Ascending aorta (tissue), 2 donors: ENCODE measurements at places on chromosomes 11 and 22.

DNA sequence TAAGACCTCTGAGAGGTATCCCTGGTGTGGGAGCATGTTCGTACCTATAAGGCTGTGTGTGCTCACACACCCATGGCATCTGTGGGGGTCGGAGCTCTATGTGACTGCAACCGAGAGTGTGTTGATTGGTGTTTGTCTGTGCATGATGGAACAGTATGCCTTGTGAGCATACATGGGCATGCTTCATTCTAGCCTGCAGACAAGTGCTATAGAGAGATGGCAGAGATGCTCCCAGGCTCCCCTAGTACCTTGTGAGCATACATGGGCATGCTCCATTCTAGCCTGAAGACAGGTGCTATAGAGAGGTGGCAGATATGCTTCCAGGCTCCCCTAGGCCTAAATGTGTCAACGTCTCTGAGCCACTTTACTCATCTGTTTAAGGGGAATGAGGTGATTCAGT, 447.5 kb downstream of the INSC start:
- no peak for DNase-seq

DNA sequence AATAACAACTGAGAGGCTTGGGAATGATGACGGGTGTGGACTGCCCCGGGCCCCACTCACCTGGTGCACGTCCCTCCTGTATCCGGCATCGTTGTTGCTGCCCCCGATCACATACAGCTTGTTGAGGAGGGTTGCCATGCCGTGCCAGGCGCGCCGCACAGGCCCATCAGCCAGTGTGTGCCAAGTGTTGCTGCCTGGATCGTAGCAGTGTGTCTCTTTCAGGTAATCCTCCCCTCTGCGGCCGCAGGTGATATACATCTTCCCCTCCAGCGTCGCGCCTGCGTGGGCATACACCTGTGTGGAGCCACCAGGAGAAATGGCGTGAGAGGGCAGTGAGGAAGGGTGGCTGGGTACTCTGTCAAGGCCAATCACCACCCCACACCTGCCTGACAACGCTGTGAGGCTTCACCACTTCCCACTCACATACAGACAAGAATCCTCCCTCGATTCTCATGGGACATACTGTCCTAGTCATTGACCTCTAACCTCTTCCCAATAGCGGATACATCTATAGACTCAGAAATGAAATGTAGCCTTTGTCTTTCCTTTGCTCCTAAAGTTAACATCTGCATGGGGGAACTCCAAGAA, 8.9 kb upstream of the SCARF2 start:
- DNase-seq: no peak

DNA sequence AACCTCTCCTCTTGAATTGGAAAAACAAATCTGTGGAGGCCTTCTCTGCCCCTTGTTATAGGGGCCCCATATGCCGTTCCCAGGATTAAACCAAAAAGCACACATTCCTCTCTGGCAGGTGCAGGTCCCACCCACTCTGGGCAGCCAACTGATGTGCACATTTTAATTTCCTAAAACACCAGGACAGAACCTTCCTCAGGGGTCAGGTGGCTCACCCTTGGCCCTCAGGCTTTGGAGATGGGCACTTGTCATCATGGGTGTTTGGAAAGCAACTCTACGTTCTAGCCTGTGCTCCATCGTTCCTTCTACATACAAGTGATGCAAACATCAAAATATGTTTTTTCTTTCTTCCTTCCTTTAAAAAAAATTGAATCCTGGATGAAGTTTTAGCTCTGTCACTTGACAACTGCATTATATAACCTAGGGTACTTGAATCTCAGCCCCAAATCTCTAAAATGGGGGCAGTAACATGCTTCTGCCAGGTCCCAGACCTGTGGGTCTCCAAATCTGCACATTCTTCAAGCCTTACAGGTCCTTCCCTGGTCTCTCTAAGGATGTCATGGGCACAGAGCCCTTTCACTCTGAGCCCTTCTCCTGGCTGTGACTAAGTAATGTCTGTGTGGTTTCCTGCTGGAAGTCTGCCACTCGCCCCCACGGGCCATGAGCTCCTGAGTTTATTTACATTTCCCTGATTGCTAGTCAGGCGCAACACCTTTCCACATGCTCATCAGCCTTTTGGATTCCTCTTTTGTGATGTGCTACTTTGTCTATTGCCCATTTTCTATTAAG, 43.8 kb downstream of the KCNQ1OT1 start:
- DNase-seq: no peak

GRCh38 chr11:18987454-18988231, 48.4 kb upstream of the MRGPRX1 start:
- no peak for DNase-seq

DNA sequence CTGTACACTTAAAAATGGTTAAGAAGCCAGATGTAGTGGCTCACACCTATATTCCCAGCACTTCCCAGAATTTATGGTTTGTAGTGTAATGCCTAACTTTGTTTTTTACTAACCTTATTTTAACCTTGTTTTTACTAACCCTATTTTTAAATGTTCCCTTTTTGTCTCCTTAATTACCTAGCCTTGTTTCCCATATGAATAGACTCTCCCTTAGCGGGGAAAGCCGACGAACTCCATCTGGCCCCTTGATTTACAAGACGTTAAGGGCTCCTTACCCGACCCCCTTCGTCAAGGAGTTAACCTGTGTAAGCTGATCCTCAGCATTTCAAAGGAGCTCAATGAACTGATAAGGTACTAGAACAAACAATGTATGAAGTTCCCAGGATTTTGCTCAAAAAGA, 17.1 kb downstream of the APOBEC3H start:
- DNase-seq: no peak

DNA sequence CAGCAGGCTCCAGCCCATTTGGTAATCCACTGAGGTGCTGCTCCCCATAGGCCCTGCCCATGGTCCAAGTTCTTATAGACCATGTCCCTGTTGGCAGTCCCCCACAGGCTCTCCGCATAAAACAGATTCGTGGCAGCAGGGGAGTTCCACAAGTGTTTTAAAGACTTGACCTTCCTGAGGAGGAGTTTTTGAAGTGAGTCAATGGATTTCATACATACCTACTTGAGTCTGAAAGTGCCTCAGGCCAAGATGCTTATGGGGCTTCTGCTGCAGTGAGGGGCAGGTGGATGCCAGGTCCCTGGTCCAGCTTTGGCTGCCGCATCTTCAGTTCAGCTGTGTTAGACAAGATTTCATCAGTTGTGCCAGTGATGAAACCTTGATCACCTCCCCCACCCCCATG, 43.3 kb downstream of the CABIN1 start:
- no peak for DNase-seq

- DNase-seq: no peak
Observed at GRCh38 chr11:43521471-43521870, 159.1 kb upstream of the HSD17B12 start.

GRCh38 chr11:110092515-110093406, at the start of gene ZC3H12C:
ZC3H12C (plus strand) TSS chr11:110093392; CDS start chr11:110093412, 20 bp downstream.
- DNase-seq: peak; percentile 91

DNA sequence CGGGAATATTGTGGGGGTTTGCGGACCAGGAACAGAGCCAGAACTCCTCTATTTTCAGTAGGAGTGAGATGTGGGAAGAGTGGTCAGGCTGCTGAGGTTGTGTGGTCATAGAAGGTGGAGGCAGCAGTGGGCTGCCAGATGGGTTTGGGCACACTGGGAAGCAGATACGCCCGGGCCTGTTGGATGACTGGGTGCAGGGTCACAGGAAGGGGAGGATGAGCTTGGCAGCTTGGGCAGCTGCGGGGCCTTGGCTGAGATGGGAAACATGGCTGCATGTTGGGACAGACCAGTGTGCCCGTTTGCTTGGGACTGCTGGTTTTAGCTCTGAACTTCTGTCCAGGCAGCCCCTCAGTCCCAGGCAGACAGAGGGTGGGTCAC, 11.4 kb downstream of the SHANK3 start:
- peak; percentile 44 for DNase-seq

DNA sequence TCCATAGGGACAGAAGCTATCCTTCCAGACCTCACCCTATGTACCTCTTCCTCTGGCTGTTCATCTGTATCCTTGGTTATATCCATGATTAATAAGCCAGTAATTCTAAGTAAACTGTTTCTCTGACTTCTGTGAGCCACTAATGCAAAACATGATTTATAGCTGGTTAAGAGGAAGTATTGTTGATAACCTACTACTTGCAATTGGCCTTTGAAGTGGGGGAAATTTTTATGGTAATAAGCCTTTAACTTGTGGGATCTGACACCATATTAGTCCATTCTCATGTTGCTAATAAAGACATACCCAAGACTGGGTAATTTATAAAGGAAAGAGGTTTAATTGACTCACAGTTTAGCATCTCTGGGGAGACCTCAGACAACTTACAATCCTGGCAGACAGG, 21.9 kb downstream of the CASP12 start:
- DNase-seq: no peak

- no peak for DNase-seq
Observed at GRCh38 chr22:40648386-40648785, 11.9 kb upstream of the MRTFA start.

GRCh38 chr22:46753360-46753759, 9.1 kb upstream of the TBC1D22A start:
- no peak for DNase-seq

DNA sequence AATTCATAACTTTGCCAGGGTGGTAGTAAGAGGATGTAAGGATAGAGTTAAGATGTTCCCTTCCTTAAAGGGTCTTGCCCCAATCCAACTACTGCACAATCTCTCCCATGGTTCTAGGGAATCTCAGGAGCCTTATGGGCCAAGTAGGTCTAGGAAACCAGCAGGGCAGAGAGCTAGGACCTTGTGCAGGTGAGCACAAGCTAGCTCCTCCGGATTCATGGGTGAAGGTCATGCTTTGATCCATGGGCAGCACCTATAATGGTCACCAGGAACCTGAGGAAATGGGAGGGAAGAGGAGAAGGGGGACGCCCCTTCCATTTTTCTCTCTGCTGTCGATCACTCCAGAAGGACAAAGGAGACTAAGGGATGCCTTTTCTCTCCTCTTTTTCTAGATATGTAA, 16.8 kb downstream of the KCNJ11 start:
- no peak for DNase-seq

DNA sequence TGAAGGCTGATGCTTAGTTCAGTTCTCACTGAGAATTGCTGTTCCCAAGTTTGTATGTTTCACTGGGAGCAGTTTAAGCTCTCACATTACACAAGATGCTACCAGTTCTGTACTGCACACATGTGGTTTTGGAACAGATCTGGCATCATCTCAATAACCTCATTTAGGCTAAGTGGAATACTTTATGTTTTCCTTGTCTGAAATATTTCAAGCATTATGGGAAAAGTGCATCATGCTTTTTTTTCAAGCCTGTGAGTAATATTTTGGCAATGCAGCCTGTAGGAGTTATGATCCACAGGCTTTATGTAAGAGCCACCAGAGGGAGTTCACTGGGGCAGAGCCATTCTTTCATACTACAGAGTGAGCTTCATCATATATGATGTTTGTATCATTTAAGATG, 141.5 kb downstream of the OR4C45 start:
- no peak for DNase-seq

- DNase-seq: no peak
Observed at GRCh38 chr11:124737638-124738305, 2.0 kb upstream of the NRGN start.

- peak; percentile 73 for DNase-seq
Observed at GRCh38 chr22:27810609-27811151, 9.1 kb upstream of the MN1 start.

GRCh38 chr22:33600595-33600994, 319.7 kb downstream of the LARGE1 start:
- DNase-seq: no peak

GRCh38 chr22:37266581-37267134, 15.7 kb upstream of the CYTH4 start:
- no peak for DNase-seq

DNA sequence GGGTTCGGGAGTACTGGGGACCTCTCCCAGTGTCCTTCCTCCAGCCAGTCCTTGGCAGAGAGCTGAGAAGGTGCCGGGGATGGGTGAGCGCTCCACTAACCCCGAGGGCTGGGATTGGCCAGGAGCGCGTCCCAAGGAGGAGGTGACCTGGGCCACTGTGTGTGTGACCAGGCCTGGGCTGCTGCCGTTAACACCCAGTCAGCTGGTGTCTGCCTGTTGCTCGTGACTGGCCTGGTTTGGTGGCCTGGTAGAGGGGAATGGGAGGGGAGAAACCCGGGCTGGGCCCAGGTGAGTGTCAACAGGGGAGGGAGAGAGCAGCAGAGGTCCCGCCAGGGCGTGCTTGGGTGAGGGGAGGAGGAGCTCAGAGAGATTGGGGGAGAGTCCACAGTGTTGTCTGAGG, 29.9 kb upstream of the GRAMD4 start:
- DNase-seq: no peak

GRCh38 chr11:30317030-30317429, 5.9 kb upstream of the ARL14EP start:
- no peak for DNase-seq

GRCh38 chr11:32332990-32333319, 102.4 kb downstream of the WT1 start:
- no peak for DNase-seq

DNA sequence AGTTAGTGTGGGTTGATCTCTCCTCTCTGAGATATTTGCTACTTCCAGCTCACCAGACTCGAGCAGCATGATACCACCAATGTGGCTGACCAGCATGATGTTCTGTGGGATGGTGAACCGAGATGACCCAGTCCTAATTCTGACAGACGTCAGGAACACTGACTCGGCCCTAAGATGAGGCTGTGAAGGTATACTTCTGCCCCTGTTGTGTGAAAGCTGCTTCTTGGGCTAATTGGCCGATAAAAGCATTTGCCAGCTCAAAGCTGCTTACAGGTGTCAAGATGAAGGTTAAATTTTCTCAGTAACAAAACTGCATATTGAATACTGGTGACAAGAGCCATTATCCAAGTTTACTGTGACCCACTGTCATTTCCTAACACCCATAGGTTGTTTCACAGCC, 151.4 kb downstream of the BRD1 start:
- no peak for DNase-seq

DNA sequence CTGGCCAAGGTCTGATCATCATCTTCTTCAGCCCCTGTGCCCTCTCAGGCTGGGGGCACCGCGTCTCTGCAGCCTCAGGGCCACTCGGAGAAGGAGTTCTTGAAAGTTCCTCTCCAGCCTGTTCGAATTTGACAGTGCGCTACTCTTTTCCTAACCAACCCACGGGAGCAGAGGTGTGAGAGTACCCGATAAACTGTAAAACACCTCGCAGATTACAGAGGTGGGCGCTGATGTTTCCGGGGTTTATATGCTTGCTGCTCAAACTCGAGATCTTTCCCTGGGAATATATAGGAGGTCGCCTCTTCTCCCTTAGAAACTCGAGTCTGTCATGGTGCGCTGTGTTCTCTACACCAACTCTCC, 515 bp downstream of the CTR9 start:
- no peak for DNase-seq

DNA sequence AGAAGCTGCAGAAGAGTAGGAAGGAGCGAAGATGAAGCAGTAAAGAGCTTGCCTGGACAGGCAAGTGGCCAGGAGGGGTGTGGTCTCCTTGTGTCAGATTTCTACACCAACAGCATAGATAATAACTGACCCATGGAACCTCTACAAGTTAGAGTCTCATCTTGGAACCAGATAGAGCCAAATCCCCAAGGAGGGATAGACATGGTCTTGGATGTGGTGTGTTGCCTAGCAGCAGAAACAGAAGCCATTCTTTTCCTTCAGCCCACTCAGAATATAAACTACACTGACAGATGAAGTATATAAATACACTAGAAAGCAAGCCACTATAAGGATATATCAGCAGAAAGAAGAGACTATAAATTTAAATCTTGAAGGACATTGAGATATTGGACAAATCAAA, 4.3 kb upstream of the CARD16 start:
- no peak for DNase-seq
